IMR-90 (cell line): ENCODE measurements at places on chromosomes 12 and 14. TPM values are rescaled to one million over a fixed set of nuclear protein-coding genes. Genes with fewer than 3 reads are reported as not detected.

DNA sequence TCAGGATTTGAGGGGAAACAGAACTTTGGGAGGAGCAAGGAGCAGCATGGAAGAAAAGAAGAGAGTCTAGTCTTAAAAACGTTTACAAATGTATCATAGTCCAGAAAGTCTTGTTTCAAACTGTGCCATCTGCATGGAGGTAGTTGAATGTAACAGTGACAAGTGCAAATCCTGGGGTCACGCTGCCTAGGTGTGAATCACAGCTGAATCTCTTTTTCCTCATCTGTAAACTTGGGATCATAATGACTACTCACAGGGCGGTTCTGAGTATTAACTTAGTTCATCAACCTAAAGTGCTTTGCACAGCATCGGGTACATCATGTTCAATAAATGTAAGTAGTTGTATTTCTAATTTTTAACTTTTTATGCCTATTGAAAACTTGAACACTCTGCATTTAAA, 208.5 kb downstream of the CHST11 start:
- no peak for DNase-seq

Gene LALBA
- not detected in 2 replicates for total RNA-seq

DNA sequence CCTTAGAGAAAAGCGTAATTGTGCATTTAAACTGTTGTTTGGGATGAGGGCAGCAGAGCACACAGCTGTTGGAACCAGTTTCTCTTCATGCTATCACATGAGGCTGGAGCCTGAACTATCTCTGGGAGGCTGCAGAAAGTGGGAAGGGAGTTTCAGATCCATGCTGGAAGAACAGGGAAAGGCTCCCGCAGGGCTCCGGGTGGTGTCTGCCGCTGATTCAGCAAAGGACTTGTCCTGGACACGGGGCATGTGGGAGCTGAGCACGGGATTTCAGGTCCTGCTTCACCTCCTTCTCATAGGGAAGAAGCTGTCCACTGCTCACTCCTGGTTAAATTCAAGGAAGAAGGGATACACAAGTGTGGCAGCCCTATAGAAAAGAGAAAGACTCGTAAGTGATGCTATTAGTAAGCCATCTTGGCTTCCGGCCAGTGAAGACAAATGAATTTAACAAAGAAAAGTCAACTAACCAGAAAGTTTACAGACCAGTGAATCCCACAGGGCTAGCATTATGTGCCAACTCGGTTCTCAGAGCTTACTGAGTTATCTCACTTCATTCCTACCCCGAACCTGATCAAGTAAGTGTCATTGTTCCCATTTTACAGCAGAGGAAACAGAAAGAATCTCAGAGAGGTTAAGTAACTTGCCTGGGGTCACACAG, 6.7 kb upstream of the FZD10 start:
- DNase-seq = no peak

GRCh38 chr12:113341535-113341934, 6.6 kb upstream of the SLC8B1 start:
- DNase-seq = no peak

Gene TMEM119
- 6.7 and 8.1 TPM in 2 replicates for total RNA-seq

DNA sequence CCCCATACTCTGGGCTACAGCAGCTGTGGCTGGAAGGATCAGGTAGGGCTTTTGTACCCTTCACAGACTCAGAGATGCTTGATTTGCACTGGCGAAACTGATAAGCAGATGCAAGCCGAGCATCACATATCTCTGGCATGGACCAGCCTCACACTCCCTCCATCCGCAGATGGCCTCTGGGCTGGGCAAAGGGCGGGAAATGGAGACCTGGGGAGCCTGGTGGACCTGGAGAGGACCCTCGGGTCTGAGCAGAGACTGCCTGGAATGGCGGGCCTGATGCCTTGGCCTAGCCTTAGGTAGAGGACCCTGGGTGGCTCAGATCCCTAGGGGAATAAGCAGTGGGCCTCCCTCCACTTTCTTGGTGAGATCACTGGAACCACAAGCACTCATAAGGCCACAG, 53.2 kb downstream of the GALNT16 start:
- no peak for DNase-seq

Gene KRT6C
- total RNA-seq = not detected in 2 replicates

DNA sequence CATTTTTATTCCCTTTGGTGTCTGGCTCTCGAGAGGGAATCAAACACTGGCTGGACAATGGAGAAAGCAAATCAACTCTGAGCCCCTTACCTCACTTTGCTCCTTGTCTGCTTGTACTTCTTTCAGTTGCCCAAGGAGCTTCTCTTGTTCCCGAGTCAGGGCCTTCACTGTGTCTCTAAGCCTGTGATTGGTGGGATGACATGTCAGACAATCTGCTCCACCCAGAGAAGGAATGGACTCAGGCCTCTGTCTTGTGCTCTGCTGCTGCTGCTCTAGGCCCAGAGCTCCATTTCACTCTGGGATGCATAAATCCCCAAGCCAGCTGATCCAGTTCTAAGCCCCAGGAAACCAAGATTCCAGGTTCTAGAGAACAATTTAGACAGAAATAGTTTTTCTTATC, 7.6 kb downstream of the CALCOCO1 start:
- no peak for DNase-seq

Gene MRPL42
- 90.7 and 124 TPM in 2 replicates for total RNA-seq

DNA sequence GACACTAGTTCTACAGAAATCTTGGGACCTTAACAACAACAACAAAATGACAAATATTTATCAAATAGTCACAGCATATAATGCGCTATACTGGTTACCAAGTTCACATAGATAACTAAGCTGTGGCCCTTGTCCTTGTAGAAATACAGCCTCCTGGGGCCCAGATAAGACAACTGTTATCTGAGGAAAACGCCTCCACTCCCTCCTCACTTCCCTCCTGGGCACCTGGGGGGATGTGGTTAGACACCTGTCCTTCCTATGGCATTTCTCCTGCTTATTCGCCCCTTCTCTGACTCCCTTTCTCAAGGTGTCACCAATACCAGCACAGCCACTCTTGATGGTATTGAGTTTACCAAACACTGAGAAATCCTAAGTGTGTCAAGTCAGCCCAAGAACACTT, 419.4 kb downstream of the RAD51B start:
- no peak for DNase-seq

Gene NUAK1
- total RNA-seq = 8.8 and 8.9 TPM in 2 replicates

Gene GZMB
- not detected in 2 replicates for total RNA-seq

GRCh38 chr12:42741091-42741490, 151.5 kb upstream of the PRICKLE1 start:
- no peak for DNase-seq

DNA sequence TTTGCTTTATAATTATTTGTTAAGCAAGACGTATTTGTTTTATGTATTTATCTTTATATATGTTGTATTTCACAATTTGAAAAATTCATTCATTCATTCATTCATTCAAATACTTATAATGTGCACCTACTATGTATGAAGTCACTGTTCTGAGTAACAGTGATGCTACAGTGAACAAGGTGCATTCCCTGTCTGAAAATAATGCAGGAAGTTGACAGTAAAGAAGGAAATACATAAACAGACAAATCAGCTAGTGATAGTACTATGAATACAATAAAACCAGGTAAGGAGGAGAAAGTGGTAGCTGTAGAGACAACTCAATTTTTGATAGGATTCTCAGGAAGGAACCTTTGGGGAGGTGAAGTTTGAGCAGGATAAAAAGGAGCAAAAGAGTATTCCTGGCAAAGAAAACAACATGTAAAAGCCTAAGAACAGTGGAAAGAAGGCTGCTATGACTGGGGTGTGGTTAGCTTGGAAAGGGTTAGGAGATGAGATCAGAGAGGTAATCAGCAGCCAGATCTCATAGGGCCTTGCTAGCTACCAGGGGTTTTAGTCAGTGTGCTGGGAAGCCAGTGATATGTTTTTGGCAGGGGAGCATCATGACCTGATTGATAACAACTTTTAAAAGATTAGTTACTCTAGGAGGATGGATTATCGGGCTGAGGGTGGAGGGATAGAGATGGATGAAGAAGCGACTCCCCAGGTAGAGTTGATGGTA, 17.4 kb downstream of the BICDL1 start:
- DNase-seq = no peak

- no peak for DNase-seq
Observed at GRCh38 chr12:3432868-3433267, 58.1 kb upstream of the PRMT8 start.

Gene CMTM5
- not detected in 2 replicates for total RNA-seq

DNA sequence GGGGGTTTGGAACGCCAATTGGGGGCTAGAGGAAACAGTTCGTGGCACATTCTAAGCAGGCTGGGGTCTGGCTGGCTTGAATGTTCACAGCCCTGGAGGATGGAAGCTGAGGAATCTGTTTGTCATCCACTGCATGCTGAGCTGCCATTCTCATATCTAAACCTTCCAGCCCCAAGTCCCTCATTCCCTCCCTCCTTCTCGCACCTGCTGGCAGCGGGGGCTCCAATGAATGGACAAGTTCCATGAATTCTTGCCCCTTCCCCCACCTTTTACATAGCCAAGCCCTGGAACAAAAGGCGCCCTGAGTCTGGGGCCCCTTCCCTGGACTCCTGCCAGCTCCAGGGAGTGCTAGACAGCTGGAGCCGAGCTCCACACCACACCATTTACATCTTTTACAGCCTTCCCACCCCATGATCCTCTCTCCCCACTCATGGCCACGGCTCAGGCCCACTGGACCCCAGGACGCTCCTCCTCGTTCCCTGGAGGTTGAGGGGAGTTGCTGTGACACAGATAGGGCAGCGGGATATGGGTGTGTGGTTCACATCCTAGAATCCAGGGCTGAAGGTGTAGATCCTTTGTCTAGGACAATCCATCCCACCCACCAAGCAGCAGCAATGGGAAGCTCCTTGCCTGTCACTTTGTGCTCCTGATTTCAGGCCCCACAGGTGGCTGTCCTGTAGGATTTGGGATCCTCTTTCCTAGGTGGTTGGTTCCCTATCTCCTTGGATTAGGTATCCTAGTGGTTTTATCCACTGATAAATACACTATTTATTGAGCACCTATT, 21.7 kb upstream of the VRTN start:
- DNase-seq = no peak

DNA sequence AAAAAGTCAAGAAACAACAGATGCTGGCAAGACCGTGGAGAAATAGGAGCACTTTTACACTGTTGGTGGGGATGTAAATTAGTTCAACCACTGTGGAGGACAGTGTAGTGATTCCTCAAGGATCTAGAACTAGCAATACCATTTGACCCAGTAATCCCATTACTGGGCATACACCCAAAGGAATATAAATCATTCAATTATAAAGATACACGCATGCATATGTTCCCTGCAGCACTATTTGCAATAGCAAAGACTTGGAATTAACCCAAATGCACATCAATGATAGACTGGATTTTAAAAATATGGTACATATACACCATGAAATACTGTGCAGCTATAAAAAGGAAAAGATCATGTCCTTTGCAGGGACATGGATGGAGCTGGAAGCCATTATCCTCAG, 18.0 kb upstream of the CATSPERB start:
- no peak for DNase-seq

- DNase-seq = peak; percentile 95
Observed at GRCh38 chr12:46556819-46557524, 184.4 kb upstream of the SLC38A2 start.

DNA sequence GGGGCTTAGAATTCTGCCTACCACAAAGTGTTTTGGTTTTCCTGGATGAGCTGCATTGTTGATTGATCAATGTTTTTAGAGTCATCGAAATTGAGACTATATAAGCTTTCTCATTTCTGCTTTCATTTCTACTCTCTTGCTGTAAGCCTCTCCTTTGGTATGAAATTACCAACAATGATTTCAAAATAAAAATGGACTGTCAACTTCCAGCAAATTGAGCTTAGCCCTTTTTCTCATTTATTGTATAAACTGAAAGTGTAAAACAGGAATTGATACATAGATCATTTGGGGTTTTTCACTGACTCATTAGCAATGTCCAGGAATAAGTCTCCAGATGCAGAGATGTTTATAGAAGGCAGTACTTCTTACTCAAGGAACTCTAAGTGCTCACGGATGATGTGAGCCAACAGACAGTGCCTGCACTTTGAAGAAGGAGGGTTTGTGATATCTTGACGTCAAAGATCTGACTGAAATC, 20.0 kb upstream of the PCNX1 start:
- peak; percentile 98 for DNase-seq

DNA sequence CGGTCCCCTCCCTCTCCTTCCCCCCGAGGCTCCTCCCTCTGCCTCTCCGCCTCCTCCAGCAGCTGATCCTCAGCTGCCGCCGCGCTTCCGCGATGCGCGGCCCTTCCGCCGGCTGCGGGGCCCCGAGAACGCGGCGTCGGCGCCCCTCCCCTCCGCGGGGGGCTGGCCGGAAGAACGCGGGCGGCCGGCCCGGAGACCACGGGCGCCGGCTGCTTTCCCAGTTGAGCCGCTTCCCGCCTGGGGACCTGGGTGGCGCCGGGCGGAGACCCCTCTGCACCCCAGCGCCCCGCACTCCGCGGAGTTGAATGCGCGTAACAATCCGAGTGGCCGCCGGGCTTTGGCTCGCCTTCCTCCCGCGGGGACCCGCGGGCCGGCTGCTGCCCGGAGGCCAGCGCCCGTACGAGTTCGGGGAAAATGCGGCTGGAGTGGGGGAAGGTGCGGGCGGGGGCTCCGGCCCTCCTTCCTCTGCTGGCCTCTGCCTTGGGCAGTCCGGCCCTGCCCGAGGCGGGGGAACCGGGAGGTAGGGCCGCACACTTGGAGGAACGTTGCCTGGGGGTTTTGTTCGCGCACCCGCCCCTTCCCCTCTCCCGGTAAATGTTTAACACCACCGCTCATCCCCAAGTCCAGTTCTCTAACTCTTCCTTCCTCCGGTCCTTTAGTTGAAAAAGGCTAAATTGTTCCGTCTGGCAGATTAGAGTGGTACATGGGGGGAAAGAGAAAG, 393 bp upstream of the DCAF5 start:
- DNase-seq = peak; percentile 93

GRCh38 chr12:106118-106591, 39.6 kb downstream of the IQSEC3 start:
- DNase-seq = no peak

- DNase-seq = peak; percentile 35
Observed at GRCh38 chr14:50003213-50004021, 110.5 kb downstream of the ARF6 start.

- DNase-seq = no peak
Observed at GRCh38 chr12:8622646-8623045, 10.0 kb upstream of the AICDA start.

DNA sequence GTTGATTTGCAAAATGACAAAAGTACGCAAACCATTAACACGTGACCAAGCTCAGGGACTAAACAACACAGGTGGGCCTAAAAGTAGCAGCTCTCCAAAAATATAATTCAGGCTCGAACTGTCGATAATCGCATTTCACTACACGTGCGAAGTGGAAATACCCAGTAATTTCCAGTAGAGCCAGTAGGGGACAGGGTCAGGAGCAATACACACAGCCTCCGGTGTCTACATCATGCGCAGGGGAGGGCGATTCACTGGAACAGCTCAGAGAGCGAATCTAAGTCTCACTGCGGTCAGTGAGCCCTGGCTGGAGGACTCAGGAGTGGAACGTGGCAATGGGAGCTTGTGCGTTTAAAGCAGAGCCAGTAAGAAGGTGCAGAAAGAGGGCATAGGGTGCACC, 40.4 kb downstream of the SETD3 start:
- DNase-seq = no peak

Gene EML5
- total RNA-seq = 22.2 and 34.7 TPM in 2 replicates

Gene FRS2
- total RNA-seq = 58.3 and 65.8 TPM in 2 replicates

- no peak for DNase-seq
Observed at GRCh38 chr12:55112378-55112875, 13.8 kb upstream of the OR9K2 start.

Gene PLXNC1
- 1.1 and 1.6 TPM in 2 replicates for total RNA-seq

GRCh38 chr12:67937822-67938221, 51.4 kb upstream of the IFNG-AS1 start:
- no peak for DNase-seq
